ENCODE measurements at places on chromosomes 12 and 14.

DNA sequence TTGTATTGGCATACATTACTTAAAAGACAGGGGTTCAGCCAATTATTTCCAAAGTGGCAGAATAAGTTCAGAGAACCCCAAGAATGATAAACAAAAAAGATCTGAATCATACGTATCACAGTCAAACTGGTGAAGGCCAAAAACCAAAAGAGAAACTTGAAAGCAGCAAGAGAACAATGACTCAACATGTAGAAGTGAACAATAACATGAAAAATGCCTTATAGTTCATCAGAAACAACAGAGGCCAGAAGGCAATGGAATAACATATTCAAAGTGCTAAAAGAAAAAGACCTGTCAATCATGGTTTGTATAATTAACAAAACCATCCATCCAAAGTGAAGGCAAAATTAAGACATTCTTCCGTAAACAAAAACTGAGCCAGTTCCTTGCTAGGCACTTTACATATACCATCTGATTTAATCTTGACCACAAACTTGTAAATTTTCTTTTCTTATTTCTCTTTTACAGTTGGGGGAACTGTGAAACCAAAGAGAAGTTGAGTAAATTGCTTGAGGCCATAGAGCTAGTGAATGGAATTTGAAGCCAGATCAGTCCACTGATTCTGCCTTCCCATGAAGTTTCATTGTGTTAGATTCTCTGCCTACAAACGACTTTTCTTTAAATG lies 232.1 kb upstream of the SEL1L start:
- no peak for DNase-seq

GRCh38 chr14:61253064-61253738 lies 27.9 kb downstream of the TMEM30B start:
- no peak for DNase-seq

DNA sequence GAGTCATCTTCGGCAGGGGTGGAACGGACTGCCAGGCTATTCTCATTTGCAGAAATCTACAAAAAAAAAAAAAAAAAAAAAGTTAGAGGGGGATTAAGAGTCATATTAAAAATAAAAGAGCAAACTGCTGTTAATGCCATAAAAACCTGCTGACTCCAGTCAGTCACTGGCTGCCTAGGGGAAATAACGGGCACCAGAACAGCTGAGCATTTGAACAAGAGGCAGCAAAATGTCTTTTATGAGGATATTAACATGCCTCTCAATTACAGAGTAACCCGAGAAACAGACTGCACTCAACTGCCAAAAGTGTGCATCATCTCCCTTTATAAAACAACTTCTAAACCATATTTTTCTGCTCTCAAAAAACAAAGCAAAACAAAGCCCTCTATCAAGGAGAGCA lies 28.7 kb upstream of the CERS5 start:
- no peak for DNase-seq

- no peak for DNase-seq
Measured at GRCh38 chr14:56514663-56515371, 64.8 kb upstream of the TMEM260 start.

GRCh38 chr12:125882141-125882540 lies 816.9 kb downstream of the AACS start:
- no peak for DNase-seq

DNA sequence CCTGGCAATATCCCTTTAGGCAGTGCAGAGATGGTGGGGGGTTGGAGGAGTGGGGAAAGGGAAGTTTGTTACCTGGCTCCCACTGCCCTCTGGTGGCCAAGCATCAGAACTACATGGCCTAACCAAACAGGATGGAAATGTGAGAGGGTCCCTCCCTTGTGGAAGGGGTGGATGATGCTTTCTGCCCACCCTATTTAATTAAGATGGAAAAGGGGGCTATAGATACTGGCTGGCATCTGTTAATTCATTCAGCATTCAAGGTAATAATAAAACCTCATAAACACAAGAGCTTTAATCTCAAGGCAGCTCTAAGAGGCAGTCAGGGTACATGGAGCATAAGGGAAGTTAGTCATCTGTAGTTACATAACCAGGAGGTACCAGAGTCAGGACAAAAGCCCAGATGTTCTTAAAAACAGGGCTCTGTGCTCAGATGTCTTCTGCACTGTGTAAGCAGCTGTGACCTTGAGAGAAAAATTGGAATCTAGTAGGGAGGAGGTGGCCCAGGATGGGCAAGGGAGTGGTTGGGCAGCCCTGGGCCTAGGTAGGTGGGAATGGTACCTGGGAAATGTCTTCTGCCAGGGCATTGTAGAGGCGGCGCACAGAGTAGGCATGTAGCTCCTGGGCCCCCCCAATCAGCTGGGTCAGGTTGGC lies 4.6 kb downstream of the AP1G2 start:
- peak; percentile 56 for DNase-seq

DNA sequence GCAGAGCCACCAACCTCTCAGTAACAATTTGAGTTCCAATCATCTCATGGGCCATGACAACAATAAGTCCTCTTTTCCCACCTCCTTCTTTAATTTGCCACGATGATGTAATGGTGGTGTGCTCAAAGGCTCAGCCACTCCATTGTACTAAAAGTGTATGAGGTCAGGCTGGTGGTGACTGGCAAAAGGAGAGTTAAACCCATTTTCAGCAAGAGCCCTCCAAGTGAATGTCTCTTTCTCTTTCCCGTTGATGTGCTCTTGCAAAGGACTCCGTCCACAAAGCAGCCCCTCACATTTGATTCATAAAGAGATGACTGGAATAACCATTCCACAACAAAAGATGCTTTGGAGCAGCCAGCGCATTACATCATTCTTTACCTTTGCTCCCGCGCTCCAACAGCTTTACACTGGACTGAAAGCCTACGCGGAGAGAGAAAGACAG lies 41.6 kb downstream of the DUSP16 start:
- DNase-seq, result peak; percentile 95

DNA sequence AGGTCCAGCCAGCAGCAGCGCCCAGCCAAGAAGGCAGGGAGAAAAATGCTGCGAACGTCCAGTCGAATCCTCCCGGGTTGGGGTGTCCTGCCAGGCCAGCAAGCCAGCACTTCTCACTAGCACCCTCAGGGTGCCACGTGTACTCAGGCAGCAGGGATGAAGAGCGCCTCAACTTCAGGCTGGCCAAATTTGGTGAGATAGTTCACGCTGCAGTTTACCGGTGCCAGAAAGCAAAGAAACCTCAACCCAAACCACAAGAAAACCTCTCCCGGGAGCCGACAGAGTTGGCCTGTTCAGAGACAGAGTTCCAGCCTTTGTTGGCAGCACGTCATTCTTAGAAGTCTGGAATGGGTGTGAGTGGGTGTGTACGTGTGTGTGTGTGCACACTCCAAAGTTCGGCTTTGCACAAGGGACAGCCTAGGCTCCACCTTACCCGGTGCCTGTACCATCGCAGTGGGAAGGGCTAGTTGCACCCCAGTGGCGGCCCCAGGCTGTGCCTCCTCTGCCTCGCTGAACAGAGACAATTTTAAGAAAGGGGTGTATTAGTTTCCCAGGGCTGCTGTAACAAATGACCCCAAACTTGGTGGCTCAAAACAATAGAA lies 42.1 kb downstream of the ELK3 start:
- DNase-seq, result no peak

DNA sequence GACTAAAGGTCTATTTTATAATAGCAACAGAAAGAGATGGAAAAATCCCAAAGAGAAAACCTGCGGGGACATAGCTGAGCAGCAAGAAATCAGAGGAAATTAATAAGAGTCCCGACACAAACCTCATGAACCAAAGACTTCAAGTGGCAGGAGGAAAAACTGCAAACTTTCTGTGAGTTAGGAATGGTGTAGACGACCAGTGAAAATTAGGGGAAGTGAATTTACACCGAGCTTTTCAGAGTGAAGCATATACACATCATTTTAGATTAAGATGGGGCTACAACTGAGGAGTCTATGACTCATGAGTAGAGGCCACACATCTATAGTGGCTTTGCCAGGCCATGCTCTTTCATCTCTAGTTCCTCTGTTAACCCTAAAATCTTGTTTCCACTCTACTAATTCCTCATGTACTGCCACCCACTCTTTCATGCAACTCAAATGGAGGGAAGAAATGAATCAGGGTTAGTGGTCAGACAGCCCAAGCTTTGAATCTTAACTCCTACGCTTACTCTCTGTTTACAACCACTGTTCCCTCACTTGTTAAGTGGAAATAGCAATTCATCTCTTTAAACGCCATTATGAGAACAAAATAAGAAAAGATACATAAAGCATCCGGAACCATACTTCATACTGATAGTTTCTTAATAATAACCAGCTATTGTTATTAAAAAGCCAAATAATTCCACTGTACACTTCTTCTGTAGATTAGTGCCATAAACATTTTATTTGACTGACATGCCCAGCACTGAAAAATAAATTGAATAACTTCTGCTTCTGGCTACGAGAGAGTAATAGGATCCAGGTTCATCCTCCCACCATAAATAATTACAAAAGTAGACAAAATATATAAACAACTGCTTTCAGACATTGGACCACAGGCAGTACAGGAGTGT lies 219.3 kb downstream of the RMST start:
- no peak for DNase-seq

DNA sequence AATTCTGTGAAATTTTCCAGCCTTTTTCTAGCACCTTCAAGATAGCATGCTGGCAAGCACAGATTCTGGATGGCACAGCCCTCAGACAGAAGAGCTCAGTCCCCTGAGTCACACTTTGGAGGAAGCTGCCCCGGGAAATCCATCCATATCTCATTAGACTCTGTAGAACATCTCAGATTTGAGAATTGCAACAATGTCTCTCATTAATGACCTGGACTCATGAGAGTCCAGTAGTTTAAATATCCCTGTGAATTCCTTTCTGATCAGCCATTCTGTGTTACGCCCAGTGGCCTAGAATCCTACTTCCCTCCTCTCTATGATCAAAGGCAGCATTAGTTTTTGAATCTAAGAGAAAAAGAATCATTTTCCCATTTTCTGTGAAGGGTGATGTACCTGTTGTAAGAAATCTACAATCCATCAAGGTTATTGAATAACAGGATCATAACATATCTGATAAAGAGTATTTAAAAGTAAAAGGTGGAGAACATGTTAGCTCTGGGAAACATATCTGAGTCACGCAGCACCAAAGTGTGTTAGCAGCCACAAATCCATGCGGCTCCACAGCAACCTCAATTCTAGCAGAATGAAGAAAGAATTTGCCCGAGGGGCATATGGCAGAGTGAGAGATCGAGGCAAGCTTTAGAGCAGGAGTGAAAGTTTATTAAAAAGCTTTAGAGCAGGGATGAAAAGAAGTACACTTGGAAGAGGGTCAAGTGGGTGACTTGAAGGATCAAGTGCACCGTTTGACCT lies 855.6 kb upstream of the TMEM132C start:
- no peak for DNase-seq

GRCh38 chr12:96472384-96472783 lies 17.0 kb upstream of the CFAP54 start:
- DNase-seq, result no peak

DNA sequence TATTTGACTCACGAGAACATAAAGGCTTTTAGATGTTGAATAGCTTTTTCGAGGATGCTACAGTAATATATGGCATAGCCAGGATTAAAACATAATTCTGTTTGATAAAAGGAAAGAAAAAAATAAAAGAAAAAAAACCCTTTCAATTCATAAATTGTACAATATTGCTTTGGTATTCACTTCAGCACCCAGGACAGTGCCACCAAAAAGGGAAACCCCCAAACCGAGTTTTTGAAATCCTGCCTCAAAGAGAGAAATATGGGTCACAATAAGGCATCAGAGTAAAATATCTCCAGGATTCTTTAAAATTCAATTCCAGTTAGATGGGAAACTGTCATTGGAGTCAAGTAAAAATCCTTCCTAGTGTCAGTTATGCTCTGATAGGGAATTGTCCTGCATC lies 551.2 kb upstream of the SEL1L start:
- no peak for DNase-seq
